HFFc6 (cell line): ENCODE measurements at places on chromosomes 6 and 20.

GRCh38 chr6:22145376-22145775 is 151.5 kb downstream of the PRL start:
- DNase-seq: no peak

GRCh38 chr20:46013322-46013828 is 4.7 kb downstream of the MMP9 start:
- no peak for DNase-seq

GRCh38 chr20:32476684-32477593 is 108.2 kb downstream of the NOL4L start:
- DNase-seq: no peak

- DNase-seq: no peak
Observed at GRCh38 chr20:61974357-61974665, 91.4 kb downstream of the TAF4 start.

DNA sequence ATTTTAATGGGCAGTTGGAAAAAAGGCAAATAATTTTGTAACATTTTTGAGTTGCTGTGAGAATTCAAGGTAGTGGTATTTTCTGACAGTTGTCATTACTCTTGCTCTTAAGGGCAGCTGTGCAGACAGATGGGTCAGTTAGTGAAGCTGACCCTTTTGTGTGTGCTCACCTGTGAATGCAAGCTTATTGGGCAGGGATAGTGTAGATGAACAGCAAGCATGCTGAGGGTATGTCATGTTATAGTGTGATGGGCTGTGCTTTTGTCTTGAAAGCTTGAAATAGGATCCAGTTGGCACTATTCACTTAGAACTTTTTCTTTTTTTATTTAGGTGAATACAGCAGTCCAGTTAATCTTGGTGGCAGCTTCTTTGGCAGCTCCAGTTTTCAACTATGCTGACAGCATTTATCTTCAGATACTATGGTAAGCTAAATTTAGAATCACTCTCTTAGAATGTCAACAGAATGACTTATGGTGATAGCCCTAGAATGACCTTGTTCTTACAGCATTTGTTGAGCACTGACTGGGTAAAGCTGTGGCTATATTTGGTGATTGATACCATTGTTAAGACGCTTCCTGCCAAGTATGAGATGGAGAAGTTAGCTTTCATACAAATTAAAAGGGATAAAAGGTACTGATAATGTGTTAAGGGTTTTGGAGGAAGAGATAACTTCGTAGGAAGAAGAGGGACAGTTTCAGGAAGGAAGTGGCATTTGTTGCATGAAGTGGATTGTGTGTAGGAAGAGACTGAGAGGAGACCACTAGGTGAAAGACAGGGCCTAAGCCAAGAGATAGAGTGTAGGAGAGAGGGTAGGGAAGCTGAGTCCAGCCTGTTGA is 19.5 kb downstream of the LRRN4 start:
- DNase-seq: no peak

- peak; percentile 48 for DNase-seq
Observed at GRCh38 chr20:58236612-58237317, 8.3 kb upstream of the ANKRD60 start.

DNA sequence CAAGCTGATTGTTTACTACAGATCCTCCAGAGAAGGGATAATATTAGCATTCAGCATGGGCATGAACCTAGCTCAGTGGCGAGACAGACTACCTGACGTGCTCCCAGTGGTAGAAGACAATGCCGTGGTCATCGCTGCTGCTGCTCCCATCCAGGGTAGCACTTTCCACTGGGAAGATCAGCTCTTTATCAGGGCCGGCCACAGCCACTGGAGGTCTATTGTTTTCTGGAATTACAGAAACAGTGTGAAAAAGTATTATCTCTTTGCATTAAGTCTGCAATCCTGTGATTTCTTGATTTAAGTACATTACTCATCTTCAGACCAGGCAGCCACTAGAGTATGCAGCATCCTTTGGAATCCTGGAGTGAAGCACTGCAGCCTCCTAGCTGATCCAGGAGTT is 75.0 kb downstream of the ALDH5A1 start:
- no peak for DNase-seq

- DNase-seq: no peak
Observed at GRCh38 chr6:33543116-33543515, 37.0 kb downstream of the BAK1 start.
